ENCODE measurements at places on chromosomes 1 and 21.

DNA sequence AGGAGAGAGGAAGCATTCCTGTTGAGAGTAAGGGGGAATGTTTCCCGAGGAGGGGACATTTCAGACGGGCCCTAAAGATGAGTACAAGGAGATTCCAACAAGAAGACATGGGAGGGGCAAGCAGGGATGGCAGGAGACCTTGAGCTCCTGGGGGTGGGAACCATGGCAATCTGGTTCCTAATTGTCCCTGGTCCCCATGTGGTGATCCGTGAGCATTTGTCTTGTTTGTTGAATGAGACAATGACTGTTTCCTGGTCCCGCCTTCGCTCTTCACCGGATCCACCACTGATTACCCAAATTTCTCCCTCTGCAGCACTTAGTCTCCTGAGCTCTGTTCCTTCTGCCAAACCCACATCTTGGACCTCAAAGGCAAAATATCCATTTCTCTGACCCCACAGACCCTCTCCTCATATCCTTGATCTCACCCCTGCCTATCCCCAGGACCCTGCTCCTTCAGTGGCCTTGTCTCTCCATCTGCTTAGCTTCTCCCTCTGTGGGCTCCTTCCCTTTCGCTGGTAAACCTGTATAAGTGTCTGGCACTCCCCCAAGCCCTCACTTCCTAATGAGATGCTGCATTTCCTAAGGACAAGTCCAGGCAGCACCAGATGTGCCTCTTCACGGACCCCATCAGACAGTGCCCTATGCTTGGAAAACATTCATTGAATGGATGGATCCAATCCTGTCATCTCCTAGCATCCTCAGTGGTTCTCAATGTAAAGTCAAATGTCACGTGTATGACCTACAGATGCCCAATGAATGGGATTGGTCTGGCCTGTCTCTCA, 8.3 kb upstream of the CSF1 start:
- no peak for DNase-seq

DNA sequence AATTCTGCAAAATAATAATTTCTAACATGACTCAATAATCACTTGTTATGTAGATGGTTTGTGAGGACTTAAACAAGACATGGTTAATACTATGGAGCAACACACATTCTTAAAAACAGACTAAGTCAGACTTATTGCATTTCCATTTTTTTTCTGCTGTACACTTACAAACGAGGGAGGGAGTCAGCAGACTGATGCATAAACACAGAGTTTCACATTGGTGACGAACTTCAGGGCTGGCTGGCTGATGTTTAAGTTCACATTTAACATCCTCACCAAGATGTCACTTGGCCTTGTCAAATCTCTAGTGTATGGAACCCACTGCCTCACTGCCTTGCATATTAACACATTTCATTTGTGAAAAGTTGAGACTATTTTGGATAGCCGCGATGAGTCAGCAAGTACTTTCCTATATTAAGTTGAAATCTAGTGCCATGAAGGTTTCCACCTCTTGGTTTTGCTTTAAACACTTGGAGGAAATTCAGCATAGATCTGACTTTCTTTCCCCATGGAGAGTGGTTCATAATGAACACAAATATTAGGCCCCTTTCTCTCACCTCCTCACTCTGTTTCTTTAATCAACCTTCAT, 337.5 kb upstream of the RUNX1 start:
- DNase-seq, result no peak

DNA sequence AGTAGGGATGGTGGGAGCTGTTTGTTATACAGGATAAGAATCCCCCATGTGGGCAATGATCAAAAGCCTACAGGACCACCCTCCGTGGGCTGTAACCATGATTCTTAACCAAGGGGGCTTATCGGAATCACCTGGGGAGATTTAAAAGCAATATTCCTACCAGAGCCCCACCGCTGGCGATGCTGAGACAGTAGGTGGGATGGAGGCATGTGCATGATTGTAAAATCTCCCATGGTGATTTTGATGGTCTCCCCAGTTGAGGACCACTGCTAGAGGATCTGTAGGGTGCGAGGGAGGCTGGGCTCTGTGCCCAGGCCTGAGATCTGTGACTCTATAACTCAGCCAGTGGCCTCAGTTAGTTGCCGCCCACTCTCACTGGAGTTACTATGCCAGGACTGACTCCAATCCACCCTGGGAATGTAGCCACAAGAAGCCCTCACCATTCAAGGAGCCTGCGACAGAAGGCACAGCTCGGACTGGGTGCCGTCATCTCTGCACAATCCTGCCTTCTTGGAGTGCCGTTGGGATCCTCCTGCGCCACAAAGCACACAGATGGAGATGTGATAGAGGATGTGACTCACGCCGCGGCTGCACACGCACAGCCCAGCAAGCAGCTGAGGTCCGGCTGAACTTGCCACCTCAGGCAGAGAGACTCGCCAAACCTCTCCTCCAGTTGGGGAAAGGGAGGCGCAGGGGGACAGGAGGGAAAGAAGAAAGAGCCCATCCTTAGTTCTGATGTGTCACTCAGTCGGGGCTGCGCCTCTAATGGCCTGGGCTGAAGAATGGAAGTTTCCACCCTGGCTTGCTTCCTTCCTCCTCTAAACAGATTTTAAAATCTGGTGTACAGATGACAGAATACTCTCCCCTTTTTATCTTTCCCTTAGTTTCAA, 26.5 kb downstream of the AKNAD1 start:
- DNase-seq, result no peak

GRCh38 chr1:85638412-85638811, 57.9 kb downstream of the CCN1 start:
- no peak for DNase-seq

GRCh38 chr1:221347706-221348105, 394.2 kb downstream of the DUSP10 start:
- DNase-seq, result peak; percentile 11

DNA sequence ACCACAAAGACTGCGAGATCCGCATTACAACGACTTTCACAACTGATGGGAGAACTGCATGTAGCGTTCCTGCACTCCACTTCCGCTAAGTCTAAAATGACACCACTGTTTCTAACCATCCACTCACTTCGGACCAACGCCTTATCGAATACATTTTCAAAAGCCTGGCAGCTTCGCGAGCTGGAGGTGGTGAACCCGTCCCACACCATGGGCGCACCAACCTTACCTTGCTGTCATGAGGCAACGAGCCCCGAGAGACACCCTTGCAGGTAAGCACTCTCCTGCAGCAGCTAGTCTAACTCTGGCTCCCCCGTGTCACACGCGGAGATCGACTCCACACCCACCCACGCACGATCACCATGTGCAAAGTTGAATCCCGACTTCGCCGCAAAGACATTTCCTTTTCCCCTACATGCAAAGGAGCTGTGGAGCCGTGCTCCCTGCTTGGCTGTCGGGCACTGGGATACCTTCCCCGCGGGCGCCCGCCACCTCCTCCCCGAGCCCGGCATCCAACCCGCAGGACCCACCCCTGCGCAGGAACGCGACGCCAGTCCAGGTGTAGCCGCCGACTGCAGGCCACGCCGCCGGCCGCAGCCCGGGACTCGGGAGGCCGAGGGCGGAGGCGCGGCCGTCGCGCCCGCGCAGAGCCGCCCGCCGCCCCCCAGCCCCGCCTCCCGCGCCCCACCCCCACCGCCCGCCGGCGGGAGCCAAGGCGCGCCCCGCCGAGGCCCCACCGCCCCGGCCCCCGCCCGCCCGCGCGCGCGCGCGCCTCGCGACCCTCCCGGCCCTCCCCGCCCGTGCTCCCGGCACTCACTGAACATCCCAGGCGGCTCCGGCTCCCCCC, 629 bp downstream of the TAF5L start:
- peak; percentile 78 for DNase-seq

- no peak for DNase-seq
Measured at GRCh38 chr1:55309053-55309452, 93.9 kb upstream of the USP24 start.

GRCh38 chr1:64828829-64829228, 84.0 kb downstream of the RAVER2 start:
- DNase-seq, result no peak

- no peak for DNase-seq
Measured at GRCh38 chr1:4115191-4115900, 215.3 kb upstream of the C1orf174 start.

GRCh38 chr1:11738783-11739182, 2.8 kb downstream of the AGTRAP start:
- no peak for DNase-seq

DNA sequence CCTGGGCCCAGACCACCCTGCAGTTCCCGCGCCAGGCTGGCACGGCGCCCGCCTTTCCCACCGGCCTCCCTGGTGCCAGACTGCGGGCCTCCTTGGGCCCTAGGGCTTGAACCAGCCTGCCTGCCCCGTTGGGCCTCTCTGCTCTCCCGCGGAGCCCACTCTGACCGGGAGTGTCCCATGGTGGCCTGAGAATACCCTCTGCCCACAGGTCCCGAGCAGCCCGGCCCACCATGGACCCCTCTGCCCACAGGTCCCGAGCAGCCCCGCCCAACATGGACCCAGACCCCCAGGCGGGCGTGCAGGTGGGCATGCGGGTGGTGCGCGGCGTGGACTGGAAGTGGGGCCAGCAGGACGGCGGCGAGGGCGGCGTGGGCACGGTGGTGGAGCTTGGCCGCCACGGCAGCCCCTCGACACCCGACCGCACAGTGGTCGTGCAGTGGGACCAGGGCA, 7.9 kb downstream of the MIB2 start:
- no peak for DNase-seq

- DNase-seq, result no peak
Measured at GRCh38 chr1:64923294-64923718, 43.0 kb downstream of the JAK1 start.

DNA sequence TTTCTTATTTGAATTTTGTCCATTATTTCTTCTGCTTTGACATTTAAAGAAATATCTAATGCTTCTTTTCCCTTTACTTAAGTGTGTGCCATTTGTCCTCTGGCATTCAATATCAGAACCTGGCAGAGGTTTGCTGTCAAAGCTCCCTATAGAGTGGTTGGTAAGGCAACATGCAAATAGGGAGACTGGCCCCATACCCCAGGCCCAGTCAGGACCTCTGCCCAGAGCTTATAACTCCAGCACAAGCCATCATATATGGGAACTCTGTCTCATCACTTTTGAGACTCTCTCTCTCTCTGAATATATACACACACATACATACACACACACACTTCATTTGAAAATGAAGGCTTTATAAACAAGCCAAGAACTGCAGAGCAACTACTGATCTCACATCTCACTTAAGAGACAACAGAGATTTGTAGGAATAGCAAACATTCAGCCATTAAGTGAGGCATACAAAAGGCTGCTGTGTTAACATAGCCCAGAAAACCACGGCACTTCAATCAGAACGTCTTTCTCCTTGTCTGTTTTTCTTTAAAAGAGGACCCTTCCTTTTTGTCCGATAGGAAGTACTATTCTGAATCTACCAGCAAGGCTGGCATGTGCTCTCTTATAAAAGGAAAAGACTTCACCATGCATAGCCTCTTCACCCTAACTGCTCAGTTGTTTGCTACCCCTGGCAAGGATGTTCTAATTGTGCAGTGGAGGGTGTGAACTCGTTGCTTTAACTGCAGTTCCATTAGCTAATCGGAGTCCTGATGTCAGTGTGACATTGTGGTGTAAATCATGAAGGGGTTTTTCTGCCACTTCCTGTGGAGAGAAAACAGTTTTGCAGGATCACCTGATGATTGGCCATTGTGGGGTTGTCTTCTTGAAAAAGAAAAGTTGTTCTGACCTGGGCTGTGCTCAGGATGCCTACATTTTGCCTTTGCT, 101.7 kb downstream of the NR5A2 start:
- DNase-seq, result no peak

DNA sequence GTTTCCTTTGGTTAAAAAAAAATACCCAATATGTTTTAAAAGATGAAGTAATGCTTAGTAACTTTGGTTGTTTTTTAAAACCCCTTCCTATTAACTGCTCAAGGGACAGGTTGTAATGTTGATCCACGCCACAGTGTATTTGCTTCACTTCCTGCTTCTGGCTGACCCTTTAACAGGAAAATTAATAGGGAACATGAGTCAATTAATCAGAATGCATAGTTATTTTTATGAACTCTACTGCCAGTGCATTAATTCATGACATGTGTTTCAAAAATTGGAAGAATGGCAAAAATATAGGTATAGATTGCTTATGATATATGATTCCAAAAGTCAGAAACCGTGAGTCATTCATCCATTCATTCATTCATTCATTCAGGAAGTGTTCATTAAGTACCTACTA, 204.8 kb downstream of the SETD4 start:
- no peak for DNase-seq

- DNase-seq, result no peak
Measured at GRCh38 chr1:17610085-17610484, 70.6 kb downstream of the ARHGEF10L start.

DNA sequence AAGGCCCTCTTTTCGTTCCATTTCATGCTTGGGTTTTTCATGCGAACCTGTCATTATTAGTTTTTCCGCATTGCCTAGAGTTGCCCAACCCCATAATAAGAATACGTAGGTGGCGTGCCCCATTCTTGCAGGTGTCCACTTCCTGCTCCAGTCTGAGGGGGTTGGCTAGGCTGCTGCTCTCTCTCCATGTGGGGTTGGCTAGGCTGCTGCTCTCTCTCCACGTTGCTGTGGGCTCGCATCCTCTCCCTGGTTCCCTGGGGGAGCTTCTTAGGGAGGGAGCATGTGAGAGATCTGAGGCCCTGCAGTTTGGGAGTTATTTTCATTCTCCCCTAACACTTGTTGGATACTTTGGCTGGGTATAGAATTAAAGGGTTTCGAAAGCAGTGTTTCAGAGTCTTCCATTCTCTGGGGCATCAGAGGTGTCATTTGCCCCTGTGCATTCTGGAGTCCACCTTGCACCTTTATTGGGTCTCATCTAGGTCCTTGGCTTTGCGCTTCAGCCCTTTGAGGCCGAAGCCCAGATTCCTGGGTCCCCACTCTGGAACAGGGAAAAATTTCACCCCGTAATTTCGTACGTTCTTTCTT, 8.6 kb downstream of the C1orf35 start:
- DNase-seq, result no peak

- peak; percentile 39 for DNase-seq
Measured at GRCh38 chr1:94801919-94802546, 18.1 kb upstream of the SLC44A3 start.

GRCh38 chr1:54335011-54335754, 71.0 kb downstream of the SSBP3 start:
- DNase-seq, result no peak

DNA sequence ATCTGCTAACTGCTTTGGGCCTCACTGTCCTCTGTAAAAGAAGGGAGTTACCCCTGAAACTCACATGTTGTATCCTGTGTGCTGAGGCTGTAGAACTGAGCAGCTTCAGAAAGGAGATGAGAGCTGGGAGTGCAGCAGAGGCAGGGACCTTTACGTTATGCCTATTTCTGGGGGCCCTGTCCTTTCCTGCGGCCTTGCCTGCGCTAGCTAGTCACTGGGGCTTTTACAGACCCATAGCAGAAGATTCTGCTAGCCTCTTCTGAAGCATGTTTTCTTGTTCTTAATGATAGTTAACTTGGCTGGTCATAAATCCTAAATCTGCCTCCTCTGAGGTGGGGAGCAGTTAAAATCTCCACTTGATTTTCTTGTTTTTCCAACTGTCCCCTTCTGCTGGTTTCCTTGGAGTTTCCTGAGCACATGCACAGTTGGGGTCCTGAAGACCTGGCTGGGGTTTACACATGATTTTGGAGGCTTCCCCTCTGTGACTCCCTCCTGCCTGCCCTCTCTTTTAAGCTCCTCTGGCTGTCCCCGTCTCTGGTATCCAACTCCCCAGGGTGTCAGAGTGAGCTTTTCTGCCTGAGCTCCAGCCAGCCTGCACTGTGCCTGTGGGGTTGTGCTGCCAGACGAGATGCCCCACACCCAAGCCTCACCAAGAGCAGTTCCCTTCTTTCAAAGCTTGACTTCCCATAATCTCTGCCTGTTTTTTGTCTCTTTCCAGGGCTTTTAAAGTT, 76.6 kb downstream of the NOS1AP start:
- DNase-seq, result peak; percentile 36

- no peak for DNase-seq
Measured at GRCh38 chr21:34131586-34131985, 58.2 kb downstream of the MRPS6 start.

GRCh38 chr1:189628857-189629256, 848.8 kb downstream of the BRINP3 start:
- no peak for DNase-seq
